NCI-H1930 (cell line): ENCODE measurements at places on chromosomes 5 and 9.

DNA sequence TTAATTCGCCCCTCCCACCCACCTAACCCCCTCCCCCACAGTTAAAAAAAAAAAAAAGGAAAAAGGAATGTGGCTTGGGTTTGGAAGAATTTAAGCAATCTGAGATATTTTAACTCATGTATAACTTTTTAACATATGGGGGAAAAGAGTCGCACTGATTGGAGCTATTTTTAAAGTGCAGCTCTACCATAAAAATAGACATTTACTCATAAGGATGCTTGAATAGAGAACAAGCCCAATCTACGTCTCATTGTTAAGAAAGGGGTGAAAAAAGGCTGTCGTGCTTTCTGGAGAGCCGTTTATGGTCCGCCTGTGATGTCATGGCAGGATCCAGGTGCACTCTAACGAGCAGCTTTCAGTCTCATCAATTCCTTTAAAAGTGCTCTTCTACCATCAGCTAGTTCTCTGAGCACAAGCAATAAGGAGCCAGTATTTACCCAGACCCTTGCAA lies 142.4 kb downstream of the ELAVL2 start:
- DNase-seq: no peak

- no peak for DNase-seq
These were observed 22.0 kb upstream of the SCGB3A1 start for GRCh38 chr5:180613188-180613813.

DNA sequence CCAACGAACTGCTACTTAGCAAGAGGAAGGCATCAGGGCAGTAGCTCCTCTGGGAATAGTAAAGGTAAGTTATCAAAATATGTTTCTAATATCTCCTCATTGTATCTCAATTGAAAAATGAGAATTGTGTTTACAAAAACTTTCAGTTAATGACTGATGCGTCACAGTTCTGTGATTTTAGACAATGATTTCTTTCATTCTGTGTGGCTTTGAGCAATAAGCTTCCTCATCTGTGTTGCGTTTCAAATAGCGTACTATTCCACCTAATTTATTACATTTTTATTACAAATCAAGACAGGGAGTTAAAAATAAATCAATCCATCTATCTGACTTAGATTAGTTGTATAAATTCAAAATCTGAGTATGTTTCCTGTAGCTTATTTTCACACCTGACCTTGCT lies 145.0 kb downstream of the CAAP1 start:
- no peak for DNase-seq

DNA sequence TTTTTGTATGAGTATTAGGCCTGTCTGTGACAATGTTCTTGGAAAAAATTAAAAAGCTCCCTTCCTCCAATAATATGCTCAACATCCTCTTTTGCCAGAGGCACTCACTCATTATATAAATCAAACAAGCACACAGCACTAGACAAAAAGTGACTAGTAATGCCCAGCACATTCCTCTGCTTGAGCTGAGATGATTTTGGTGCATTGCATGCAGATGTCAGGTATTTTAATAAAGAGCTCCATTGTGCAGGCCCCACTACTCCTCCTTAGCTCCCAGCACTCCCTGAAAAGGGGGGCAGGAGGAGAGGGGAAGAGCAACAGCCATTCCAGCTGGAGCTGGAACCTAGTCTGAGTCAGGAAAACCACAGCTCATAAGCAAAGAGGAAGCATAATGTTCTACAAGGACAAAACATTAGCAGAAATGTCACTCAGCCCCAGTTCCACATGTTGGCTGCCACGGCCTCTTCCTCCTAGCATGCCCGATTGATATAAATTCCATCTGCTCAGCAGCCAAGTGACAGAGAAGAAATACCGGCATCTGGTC lies 348.5 kb downstream of the BNC2 start:
- DNase-seq: no peak

DNA sequence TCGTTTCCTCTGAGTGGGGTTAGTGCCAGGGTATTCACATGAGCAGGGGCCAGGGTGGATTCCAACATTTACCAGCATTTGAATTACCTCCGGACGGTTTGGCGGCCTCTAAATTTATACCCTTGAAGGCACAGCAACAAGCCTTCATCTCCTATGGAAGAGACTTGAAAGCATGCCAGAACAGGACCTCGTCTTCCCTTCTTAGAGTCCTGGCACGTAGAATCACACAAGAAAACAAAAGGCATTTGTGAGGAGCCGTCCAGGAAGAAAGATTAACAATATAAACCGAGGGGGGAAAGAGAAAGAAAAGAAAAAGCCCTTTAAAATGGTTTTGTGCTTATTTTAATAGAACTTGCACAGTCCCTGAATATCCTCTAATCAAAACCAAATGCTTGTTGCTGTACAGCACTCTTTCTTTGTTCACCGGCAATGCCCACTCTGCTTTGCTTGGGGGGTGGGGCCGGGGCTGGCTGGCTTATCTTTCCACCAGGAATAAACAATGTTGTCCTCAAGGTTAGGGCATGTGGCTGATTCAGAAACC lies 575.8 kb upstream of the ZNF462 start:
- no peak for DNase-seq

DNA sequence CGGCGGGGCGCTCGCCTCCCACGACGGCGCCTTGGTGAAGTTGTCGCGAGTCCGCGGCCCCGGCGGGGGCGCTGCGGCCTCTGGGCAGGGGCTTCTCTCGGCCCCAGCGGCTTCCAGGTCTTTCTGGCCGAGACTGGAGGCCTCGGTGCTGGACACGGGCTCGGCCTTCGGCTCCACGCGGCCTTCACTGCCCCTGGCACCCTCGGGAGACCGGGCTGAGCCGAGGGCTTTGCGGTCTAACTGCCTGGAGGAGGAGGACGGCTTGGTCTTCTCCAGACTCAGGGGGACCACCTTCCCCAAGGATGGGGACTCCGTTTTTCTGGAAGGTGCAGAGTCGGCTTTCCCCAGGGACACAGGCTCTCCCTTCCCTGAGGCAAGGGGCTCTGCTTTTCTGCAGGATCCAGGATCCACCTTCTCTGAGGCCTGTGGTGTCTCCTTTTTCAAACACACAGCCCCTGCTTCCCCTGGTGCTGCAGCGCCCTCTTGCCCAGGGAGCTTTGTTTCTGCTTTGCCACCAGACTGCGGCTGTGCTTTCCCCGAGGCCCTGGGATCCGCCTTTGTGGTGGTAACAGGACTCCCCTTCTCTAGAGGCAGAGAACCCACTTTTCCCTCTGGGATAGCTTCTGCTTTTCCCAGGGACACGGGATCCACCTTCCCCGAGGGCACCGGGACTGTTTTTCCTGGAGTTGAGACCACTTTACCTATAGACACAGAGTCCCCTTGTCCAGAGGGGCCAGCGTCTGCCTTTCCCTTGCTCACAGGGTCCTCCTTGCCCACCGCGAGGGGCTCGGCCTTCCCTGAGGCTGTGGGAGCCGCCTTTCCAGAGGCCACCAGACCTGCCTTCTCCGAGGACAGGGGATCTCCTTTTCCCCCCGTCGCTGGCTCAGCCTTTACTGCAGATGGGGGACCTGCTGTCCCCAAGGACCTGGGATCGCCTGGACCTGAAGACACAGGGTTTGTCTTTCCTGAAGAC lies 12.3 kb downstream of the GPRIN1 start:
- no peak for DNase-seq

- no peak for DNase-seq
These were observed 38.7 kb upstream of the SLC36A1 start for GRCh38 chr5:151408591-151409230.

DNA sequence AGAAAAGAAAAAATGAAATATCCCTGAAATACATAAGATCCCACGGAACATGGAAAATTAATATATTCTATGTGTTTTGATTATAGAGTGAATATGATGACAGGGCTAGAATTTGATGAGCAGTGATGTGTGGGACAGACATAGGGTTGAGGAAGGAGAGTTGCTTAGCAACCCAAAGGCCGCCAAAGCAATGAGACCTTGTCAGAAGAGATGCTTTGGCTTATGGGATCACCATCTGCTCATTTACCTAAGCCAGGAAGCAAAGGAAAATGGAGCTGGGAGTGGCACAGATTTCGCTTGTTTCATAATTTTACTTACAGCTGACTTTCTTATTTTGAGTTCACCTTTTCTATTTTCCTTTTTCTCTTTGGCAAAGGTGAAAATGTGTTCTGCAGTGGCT lies 20.9 kb upstream of the HAPLN1 start:
- no peak for DNase-seq

DNA sequence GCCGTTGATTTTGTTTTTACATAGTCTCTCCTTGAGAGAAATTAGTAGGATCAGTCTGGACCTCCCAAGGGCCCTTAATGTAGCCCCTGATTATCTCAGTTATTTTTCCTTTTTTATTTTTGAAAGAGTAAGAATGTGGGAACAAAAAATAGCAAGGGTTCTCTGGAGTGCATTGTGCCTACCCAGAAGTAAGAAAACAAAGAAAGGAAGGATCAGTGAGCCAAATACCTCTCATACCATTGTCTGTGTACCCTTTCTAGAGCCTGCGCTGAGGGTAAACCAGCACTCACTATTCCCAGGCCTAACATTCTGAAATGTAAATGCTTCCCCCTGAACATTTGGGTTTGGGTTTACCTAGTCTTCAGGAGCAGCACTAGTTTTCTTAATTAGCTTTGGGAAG lies 213.0 kb upstream of the TARS1 start:
- DNase-seq: no peak

DNA sequence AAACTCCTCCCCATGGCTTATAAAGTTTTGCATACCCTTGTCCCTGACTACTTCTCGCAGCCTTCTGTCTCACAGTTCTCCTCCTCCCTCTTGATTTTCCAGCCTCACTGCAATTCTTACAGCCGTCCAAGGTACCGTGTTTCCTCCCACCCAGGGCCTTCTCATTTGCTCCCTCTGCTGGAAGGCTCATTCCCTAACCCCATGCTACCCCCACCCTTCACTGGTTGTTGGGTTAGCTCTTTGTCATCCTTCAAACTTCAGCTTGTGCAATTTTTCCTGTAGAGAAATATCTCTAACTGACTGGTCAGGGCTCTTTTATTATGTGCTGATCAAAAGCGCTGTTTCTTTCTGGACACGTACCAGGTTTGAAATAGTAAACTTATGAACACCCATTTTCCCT lies 329.2 kb downstream of the EBF1 start:
- DNase-seq: no peak

- no peak for DNase-seq
These were observed 24.6 kb upstream of the LRRC14B start for GRCh38 chr5:166441-167372.

DNA sequence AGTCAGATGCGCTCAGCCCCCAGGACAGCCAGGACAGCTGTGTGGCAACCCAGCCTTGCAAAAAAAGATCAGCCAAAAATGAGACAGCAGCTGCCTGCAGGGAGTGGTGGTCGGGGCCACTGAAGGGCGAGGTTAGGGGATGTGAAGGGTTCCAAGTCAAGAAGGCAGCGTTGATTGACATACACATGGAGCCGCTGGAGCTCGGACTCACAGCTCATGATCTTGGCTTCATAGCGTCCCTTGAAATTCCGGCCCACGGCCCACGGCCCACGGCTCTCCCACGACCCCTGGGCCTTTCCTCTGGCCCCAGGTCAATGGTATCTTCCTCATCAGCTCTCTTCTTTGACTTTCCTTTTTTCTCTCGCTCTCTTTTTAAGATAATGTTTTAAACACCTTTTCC lies 390.0 kb upstream of the IRX4 start:
- no peak for DNase-seq

DNA sequence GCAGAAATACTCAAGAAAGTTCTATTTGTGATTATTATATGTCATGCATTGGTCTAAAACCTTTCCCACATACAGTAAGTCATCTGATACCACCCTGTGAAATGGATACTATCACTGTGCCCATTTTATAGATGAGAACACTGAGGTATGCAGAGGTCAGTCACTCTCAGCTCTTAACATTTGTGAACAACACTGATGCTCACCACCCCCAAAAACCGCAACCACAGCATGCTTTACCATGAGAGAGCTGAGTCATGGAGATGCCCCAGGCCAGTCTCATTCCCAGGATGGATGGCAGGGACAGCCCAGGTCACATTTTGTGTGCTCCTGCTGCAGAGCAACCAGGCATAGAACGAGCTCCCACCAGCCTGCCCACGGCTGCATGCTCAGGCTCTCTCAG lies 53.5 kb upstream of the IRX1 start:
- no peak for DNase-seq

GRCh38 chr5:81151546-81151945 lies 81.6 kb upstream of the CKMT2 start:
- no peak for DNase-seq

- DNase-seq: no peak
These were observed 54.5 kb downstream of the GALNT12 start for GRCh38 chr9:98861781-98862504.

DNA sequence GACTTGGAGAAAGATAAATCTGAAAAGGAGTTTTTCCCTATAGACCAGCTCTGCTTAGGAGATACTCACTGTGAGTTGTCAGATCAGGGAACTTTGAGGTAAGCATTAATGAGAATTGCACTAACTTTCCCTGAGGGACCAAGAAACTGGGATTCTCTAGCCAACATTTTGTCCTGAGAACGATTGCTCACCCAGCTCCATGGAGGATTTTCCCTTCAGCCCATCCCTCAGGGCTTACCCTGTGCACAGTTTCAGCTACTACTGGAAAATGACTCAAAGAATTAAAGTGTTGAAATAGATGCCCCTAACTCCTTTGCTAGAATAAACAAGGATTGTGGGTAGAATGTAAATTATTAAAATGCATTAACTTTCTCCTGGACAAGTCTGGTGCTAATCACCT lies 237.2 kb upstream of the IL12B start:
- no peak for DNase-seq

DNA sequence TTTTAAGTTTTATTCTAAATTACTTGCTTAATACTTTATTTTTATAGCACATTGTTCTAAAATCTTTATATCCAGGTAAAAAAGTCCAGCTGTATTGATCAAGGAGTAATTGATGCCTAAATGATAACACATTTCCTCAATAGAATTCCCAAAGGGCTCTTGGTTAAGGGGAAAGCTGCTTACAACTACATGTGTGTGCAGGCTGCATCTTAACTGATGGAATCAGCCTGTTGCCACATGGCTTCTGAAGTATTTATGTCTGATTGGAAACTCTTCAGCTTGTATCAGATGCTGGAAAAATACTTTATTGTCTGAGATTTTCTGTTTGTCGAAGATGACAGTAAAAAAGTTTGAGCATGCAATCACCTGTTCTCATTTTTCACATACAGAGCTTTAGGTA lies 182.6 kb downstream of the FBXL7 start:
- no peak for DNase-seq

GRCh38 chr5:159912033-159912800 lies 4.1 kb upstream of the ADRA1B start:
- no peak for DNase-seq

DNA sequence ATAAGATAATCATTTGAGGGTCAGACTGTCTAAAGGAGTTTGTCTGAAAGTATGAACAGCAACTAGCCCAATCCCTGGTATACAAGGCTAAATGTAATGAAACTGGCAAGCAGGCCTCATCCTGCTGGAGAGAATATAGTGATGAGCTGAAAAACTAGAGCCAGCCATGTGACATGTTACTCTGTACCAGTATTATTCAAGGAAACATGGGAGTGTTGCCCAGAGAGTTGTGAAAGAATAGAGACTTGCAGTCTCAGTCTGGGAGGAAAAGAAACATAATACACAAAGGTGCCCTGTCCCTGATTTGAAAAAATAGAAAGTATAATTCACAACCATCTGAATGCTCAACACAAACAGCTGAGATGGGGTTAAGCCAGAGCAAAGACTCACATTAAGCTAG lies 37.9 kb upstream of the HTR1A start:
- no peak for DNase-seq

- DNase-seq: no peak
These were observed 10.0 kb upstream of the CRB2 start for GRCh38 chr9:123346026-123346425.

GRCh38 chr5:157767689-157768088 lies 24.2 kb downstream of the LSM11 start:
- no peak for DNase-seq
